WERI-Rb-1 (cell line): ENCODE measurements at places on chromosomes 6 and 20.

DNA sequence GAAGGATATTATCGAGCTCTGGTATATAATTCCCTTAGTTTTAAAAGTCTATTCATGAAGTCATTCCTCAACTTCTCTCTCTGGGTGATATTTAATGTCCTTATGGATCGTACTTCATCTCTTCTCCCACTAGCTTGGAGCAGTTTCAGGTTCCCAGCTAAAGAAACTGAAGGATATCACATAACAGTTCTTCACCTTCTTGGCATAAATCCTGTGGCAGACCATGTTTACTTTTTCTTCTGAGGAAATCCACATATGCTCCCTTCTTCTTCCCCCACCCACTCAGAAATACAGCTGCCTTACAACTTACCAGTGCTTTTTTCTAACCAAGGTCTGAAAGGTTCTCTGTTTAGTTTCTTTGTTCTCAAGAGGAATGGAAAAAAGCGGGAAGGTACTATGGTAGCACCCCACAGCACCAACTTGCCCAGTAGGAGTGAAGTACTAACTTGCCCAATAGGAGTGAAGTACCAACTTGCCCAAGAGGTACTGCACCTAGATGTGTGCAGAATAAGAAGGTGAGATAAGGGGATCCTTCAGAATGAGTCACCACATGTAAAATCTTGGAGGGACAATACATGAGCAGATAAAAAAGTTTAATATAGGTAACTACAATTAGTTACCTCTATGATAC is 53.1 kb downstream of the TSPYL4 start:
- no peak for DNase-seq

DNA sequence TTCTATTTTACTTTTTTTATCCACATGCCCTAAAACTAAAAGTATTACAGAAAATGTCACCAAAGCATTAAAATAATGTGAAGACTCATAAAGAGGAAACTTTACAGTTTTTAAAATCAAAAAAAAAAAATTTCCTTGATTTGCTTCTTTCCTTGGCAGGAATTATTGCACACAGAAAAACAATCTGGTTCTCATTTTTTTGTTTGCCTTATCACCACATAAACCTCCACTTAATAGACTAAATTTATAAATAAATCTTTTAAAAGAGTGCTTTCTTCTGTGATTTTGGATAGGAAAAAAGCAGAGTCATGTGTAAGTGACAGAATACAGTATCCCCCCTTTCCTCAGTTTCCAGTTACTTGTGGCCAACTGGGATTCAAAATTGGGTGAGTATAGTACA is 695.1 kb upstream of the CITED2 start:
- no peak for DNase-seq

DNA sequence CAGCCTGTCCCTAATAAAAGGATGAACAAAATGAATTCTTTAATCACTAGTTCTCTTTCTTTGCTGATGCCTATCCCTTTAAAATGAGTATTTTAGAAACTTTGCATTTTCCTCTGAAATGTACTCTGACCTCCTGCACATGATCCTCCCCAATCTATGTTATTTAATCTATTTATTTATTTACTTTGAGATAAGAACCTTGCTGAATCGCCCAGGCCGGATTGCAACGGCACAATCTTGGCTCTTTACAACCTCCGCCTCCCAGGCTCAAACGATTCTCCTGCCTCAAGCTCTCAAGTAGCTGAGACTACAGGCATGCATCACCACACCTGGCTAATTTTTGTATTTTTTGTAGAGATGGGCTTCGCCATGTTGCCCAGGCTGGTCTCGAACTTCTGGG is 27.9 kb downstream of the ADTRP start:
- DNase-seq: no peak

GRCh38 chr6:108796875-108797274 is 51.3 kb upstream of the ARMC2 start:
- DNase-seq: no peak

- no peak for DNase-seq
Observed at GRCh38 chr6:12578751-12579150, 137.8 kb upstream of the PHACTR1 start.

DNA sequence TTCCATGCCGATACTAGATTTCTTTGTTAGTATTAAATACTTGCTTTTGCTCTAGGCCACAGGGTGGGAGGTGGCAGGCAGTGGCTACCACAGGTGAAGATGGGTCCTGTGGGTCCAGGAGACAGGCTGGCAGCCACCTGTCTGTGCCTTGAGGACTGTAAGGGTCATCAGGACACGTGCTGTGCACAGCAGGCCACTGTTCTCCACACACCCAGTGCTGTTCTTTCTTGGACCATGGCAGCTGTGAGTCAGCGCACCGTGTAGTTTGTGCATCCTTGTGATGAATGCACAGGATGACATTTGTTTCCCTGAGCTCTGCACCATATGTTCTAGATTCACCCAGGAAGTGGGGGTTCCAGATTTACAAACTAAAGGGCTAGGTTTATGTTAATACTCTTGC is 317.0 kb downstream of the ZFAND3 start:
- DNase-seq: no peak

DNA sequence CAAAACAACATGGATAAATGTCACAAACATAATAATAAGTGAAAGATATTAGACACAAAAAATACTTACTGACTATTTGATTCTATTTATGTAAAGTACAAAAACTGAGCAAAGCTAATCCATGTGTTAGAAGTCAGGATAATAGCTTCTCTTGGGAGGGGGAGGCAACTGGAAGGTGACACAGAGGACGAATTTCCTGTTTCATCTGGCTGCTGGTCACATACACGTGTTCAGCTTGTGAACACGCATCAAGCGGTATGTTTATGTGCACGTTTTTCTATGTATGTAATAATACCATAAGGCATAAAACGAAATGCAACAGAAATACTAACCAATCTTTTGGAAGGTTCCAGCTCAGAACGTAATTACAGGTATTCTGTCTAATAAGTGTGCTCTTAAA is 54.3 kb downstream of the MKKS start:
- no peak for DNase-seq

- DNase-seq: no peak
Observed at GRCh38 chr6:143270026-143270425, 180.5 kb downstream of the ADAT2 start.

DNA sequence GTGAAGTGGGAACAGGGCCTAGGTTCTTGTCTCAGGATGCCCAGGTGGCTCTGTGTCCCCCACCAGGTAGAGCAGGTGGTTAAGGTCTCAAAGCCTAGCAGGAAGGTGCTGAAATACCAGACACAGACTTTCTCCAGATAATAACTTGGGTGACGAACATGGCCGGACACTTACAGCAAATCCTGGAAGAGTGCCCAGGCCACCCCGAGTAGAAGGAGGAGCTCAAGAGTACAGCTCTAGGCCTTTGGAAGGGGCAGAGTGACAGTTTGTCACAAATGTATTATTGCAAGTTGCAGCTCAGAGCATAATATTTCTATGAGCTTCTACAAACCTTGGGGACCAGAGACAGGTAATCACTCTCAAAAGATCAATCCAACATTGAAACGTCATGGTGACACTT is 251.6 kb upstream of the SOX4 start:
- no peak for DNase-seq

- no peak for DNase-seq
Observed at GRCh38 chr6:10463491-10464481, 48.9 kb upstream of the TFAP2A start.

DNA sequence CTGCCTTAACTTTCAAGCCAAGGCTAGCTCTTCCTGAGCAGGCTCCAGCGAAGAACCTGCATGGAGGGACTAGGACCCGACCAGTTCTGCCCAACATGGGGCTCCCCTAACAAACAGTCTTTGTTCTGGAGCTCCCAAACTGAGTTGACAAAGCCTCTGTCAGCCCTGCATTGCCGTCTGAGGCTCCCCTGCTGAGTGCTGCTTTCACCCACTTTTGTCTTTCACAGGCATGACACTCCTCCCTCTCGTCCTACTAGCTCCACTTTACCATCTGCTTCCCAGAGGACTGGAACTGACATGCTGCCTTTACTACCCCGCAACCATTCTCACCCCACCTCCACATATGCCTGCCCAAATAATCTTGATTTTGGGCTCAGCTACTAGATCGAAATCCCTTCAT is 45.1 kb upstream of the B4GALT5 start:
- no peak for DNase-seq

GRCh38 chr6:6631534-6632276 is 43.2 kb downstream of the LY86 start:
- no peak for DNase-seq

- DNase-seq: no peak
Observed at GRCh38 chr6:56023829-56024228, 148.4 kb upstream of the BMP5 start.

DNA sequence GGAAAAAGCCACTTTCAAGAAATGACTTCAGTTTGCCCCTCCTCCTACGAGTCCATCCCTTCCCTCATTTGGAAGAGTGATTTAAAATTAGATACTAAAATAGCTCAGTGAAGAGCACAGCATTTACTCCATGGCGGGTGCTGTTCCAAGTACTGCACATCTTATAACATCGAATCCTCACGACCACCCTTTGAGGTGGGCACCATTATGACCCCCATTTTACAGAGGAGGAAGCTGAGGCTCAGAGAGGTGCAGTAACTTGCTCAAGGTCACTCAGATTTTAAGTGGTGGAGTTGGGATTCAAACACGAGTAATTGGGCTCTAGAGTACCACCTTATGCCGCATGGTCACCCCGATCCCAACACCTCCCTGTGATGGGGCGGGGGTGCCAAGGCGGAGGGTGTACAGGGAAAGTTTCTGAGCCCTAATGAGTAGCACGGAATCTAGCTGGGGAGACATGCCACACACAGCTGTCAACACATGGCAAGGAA is 25.5 kb downstream of the TTBK1 start:
- DNase-seq: no peak

DNA sequence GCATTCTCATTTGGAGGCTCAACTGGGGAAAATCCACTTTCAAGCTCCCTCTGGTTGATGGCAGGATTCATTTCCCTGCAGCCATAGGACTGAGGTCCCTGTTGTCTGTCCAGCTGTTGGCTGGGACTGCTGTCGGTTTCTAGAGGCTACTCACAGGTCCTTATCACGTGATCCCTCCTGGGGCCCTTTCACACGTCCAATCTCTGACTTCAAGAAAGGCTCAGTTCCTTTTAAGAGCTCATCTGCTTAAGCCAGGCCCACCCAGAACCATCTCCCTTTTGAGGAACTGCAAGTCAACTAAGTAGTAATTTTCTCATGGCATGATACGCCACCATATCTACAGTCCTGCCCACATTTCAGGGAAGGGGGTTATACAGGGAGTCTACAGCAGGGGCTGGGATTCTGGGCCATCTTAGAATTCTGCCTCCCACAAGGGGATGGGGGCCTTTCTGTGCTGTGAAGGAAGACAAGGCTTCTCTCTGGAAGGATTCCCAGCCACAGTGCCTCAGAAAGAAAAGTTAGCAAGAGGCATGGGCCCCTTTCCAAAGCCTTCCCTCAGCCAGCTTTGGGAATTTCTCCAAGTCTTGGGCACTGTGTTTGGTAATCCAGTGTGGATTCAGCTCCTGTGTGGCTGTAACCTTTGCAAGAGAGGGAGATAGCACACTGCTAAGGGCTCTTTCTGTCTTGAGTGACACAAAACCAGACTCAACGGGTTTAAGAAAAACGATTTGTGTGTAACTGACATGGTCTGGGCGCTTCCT is 66.4 kb downstream of the CTCFL start:
- DNase-seq: no peak

DNA sequence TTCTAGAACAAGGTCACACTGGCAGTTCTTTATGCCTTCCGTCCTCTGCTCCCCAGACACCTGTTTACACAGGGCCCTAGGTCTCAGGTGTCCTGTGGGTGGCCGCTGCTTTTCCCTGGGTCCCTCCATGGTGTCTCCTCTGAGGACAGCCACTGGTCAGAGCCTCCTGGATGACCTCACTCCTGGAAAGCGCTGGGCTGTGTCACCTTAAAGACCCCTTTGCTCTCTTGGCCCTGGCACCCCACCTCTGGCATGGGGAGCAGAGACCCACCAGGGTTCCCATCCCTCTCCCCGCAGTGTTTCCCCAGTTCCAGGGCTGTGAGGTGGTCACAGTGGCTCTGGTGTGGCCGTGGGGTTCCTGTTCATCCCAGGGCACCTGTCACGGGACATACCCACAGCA is 33.9 kb downstream of the NTSR1 start:
- DNase-seq: no peak

- DNase-seq: peak; percentile 58
Observed at GRCh38 chr20:25065625-25066338, 7.8 kb upstream of the ACSS1 start.

- DNase-seq: no peak
Observed at GRCh38 chr6:17015551-17016381, 86.1 kb upstream of the STMND1 start.

- peak; percentile 9 for DNase-seq
Observed at GRCh38 chr20:61560361-61560853, 308.3 kb downstream of the CDH4 start.

GRCh38 chr20:16898433-16898832 is 150.3 kb downstream of the OTOR start:
- DNase-seq: no peak

DNA sequence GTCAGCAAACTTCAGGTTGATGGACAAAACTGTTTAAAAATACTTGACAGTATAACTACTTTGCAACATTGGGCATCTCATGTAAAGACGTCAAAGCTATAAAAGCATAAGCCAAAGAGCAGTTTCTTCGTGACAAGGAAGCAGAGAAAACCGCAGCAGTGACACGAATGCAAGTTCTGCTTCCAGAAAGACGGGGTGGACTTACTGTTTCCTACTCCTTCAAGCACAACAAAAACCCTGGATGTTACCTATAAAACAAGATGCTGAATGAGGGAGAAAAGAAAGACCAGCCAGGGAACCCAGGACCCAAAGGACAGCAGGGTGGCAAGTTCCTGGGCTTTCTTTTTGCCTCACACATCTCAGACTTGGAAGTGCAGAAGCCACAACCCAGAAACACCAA is 98.0 kb downstream of the DLL1 start:
- no peak for DNase-seq

DNA sequence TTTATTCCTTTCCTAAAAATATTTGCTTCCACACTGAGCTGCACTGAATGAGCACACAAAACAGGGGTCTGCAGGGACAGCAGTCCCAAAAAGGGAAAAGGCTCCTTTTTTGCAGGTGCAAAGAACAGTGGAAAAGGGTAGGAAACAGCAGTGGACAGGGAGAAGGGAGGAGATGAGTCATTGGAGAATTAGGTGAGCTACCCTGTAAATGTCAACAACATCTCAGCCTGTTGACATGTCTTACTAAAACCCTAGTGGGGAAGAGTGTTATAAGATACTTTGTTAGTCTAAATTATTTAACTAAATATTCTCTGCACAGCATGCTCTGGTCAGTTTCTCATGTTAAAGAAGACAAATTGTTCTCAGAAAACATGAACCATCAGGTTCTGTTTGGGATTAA is 151.5 kb upstream of the FBXL4 start:
- no peak for DNase-seq
